Fibroblast of skin of back (primary cell): ENCODE measurements at places on chromosomes 1 and 21.

DNA sequence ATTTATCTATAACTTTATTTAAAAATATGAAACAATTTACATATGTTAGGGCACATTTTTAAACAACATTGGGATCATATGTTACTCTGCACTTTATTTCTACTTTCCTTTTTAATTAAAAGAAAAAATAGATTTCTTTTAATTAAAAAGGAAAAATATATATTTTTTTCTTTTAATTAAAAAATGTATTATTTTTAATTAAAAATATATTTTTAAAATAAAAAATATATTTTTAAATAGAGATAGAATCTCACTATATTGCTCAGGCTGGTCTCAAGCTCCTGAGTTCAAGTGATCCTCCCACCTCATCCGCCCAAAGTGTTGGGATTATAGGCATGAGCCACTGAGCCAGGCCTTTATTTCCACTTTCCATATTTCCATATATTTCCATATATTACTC is 36.7 kb downstream of the WARS2 start:
- DNase-seq: no peak

DNA sequence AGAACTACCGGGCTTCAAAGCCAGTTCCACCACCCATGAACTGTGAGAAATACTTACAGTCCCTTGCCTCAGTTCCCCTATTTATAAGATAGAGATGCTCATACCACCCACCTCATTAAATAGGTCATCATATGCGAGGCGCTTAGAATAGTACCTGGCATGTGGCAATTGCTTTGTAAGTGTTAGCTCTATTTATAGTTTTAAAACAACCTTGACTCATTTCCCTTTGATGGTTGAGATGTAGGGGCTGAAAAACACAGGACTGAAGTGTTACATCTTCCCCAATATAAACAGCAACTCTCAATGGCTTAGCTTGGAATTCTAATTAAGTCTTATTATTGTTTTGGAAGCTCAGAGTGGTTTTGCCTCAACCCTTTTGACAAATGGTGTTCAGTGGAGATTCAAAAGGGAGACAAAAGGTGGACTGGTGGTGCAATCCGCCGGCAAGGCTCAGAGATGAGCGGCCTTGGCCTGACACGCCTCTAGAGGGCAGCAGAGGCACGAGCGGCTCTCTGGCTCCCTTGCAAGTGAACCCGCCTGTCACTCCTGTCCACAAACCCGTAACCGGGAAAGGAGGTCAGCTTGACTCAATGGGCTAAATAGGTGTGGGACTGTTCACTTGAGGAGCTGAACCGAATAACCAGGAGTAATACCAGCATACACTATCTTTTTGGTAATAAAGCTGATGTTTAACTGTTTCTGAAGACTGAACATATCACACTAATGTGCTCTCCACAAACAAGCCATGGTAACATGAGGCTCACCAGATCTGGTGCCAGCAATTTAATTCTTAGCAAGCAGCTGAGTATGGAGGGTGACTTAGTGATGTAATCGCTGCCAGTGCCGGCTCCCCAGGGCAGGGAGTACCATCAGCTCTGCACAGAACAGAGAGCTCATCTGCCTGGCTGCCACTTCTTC is 19.5 kb upstream of the SMYD2 start:
- peak; percentile 68 for DNase-seq

- DNase-seq: no peak
Observed at GRCh38 chr1:40396420-40396819, 22.9 kb downstream of the SMAP2 start.

GRCh38 chr1:57485643-57486042 is 61.8 kb upstream of the DAB1 start:
- DNase-seq: peak; percentile 74

GRCh38 chr1:204723131-204723787 is 37.7 kb upstream of the LRRN2 start:
- DNase-seq: no peak

DNA sequence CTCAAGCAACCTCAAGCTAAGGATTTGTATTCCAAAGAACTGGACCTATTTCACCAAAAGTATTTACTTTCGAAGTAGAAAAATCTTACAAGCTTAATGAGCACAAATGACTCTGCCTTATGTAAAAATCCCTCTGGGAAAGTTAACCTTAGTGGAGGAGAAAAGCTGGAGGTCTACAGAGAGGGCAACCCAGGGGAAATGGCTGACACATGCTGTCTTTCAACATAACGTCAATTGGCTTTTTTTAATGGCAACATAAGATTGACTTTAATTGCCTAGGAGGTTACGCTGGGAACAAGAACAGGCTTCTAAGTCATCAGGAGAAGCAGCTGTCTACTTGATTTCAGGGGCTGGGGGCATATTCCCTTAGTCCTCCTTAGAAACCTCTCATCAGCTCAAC is 52.3 kb downstream of the UTP25 start:
- DNase-seq: no peak

GRCh38 chr1:41622402-41622801 is 137.9 kb upstream of the EDN2 start:
- DNase-seq: peak; percentile 91
